ENCODE measurements at places on chromosomes 7 and 10. TPM values are rescaled to one million over a fixed set of nuclear protein-coding genes. Genes with fewer than 3 reads are reported as not detected.

DNA sequence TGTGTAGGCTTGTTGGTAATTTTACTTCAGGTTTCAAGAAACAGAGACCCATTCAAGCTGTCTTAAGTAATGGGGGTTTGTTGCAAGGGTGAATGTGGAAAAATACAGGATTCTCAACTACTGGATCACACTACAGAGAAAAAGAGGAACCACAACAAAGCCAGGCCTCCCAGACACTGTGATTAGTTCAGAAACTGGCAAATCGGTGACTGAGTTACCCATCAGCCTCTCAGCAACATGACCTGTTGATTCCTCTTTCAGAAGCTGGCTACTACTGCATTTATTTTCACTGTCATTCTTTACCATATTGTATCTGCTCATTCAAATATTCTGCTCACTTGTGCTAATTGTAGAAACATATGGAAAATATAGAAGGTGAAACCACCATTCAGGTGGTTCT, 16.0 kb downstream of the CCDC71L start:
- DNase-seq: no peak

DNA sequence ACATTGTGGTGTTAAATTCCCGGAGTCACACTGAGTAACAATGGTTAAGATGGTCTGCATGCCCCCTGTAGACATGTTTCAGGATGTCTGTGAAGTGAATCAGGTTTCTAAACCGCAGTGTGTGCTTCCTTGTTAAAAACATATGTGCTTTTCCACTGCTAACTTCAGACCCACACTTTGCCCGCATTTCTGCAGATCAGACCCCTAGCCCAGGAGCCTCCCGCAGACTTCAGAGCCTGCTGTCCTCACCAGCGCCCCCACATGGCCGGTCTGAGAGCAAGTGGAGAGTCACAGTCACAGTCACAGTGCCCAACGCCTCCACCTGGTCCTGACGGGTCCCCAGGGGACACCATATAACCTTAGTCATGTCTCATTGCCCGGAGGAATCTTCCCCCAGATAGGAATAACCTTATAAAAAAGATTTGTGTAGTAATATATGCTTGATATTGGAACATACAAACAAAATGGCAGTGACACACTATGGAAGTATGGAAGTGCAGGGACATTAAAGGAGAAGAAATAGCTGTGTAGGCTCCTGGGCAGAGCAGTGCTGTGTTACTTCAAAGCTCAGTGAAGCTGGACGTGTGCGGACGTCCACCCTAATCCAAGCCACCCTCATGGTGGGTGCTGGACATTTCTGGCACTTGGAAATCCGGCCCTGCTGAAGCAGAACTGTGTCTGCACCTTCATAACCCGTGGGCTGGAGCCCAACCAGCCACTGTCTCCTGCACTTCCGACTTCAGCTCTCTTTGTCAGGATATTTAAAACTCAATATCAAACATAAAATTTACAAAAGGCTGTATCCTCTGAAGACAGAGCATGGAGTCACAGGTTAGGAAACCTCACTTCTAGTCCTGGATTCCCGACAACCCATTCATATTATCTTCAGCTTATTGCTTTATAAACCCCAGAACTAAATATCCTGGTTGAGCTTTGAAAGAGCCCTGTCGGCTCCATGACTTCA, 29.0 kb downstream of the GSTO2 start:
- no peak for DNase-seq

GRCh38 chr7:135239263-135239662, 5.6 kb downstream of the STRA8 start:
- no peak for DNase-seq

- DNase-seq: no peak
Measured at GRCh38 chr10:58714409-58714808, 201.7 kb downstream of the BICC1 start.

- DNase-seq: no peak
Measured at GRCh38 chr7:26705567-26705966, 158.8 kb downstream of the SKAP2 start.

DNA sequence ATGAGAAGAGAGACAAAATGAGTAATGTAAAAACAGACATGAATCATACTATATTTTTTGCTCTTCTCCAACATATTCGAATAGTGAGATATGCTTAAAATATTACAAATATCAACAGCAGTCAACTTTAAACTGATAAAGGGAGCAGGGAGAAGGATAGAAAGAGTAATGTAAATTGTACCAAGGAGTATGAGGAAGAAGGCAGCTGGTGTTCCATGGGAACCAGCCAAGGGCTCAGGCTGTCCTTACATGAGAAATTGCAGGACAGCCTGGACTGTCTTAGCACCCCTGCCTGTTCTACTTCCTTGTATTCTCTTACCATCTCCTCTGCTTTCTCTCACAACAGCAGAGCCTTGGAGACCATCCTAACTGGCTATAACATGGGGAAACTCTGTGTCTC, 128.7 kb downstream of the TSPAN12 start:
- DNase-seq: no peak

GRCh38 chr7:526460-527034, 6.9 kb upstream of the PDGFA start:
- no peak for DNase-seq

DNA sequence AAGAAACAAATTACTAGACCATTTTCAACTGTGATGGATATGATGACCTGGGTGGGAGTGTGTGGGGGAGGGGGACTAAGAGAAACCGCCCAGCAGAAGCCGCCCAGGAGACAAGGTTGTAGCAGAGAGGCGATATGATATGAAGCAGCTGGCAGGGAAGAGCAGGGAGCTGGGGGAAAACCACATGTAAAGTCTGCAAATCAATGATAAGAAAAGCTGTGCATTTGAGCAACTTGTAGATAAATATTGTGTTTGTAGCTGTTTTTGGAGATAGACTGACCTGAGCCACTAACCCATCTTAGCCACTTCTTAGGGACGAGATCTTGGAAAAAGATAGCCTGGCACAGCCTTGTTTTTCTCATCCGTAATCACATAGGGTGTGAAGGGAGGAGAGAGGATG, 252.6 kb downstream of the SEC23IP start:
- no peak for DNase-seq

DNA sequence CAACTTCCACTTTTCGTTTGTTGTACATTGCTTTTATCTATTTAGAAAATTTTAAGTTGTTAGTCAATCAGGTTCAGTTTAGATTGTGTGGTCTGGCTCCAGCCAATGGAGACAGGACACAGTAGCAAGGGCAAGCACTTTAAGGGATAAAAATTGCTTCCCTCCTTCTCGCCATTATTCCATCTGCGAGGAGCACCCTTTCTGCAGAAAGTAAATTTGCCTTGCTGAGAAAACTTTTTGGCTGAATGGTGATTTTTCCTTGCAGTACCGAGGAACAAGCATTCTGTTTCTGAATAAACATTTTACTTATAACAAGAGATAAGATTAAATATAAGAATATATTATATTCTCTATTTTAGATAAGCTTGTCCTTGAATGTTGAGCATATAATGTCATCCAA, 34.5 kb downstream of the VIM start:
- no peak for DNase-seq

GRCh38 chr7:132804849-132805485, 228.7 kb upstream of the PLXNA4 start:
- no peak for DNase-seq

- no peak for DNase-seq
Measured at GRCh38 chr7:148058092-148058491, 532.5 kb upstream of the C7orf33 start.

GRCh38 chr10:49448924-49449323, 53.0 kb upstream of the DRGX start:
- no peak for DNase-seq

- no peak for DNase-seq
Measured at GRCh38 chr7:158108646-158109293, 478.9 kb downstream of the PTPRN2 start.

DNA sequence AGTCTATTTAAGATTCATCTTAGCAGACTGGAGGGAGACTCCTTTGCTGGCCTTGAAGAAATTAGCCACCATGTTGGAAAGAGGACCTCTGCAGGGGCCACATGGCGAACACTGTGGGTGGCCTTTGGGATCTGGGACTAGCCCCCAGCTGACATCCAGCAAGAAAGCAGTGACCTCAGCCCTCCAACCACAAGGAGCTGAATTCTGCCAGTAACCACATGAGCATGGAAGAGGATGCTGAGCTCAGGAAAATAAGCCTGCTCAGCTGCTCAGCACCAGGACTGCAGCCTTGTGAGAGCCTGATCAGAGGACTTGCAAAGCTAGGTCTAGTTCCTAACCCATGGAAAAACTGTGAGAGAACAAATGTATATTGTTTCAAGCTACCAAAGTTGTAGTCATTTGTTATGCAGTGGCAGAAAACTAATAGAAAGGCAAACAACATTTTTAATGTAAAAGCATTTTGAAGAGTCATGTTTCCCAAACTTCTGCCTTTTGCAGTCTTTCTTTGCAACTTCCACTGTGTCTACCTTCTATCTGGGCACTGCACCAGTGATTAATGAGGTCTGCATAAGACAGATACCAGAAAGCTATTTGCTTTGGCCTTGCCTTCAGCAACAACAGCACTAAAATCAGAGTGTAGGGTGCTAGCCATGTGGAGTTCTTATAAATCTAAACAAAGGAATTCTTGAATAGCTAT, 183.7 kb downstream of the FGFR2 start:
- DNase-seq: no peak

DNA sequence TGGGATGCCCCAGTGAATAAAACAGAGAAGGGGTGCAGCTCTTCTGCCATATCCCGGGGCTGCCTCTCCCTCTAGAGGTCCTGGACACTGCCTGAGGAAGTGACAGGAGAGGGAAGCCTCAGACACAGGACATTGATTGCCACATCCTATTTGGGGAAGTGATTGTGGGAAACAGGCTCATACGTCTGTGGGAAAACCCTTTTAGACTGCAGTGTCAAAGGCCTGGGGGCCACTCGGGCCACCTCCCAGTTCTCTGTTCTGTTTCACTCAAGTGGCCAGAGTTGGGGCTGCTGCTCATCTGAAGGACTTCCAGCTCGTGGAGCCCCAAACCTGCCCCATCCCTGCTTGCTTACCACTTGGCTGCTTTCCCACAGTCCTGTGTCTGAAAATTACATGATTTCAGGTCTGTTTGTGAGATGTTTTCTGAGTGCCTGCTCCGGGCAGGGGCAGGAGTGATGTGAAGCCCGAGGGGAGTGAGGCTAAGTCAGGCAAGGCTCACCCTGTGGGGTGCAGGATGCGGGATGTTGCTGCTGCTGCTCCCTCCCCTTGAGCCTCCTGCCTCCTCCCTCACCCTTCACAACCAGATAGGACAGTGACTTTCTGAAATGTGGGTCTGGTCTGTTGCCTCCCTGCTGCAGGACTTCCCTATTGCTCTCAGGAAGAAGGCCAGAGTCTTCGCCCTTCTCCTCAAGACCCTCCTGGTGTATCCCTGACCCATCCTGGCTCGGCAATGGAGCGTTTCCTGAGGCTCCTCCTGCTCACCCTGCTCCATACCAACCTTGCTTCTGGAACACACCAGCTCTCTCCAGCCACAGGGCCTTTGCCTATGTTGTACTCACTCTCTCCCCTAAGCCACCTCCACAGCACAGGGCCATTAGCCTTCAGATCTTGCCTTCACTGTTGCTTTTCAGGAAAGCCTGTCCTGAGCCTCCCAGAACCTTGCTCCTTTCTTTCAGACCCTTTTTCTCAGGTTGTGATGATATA, 58.4 kb downstream of the NEURL1 start:
- no peak for DNase-seq

- no peak for DNase-seq
Measured at GRCh38 chr7:107180378-107180777, 11.6 kb downstream of the HBP1 start.

DNA sequence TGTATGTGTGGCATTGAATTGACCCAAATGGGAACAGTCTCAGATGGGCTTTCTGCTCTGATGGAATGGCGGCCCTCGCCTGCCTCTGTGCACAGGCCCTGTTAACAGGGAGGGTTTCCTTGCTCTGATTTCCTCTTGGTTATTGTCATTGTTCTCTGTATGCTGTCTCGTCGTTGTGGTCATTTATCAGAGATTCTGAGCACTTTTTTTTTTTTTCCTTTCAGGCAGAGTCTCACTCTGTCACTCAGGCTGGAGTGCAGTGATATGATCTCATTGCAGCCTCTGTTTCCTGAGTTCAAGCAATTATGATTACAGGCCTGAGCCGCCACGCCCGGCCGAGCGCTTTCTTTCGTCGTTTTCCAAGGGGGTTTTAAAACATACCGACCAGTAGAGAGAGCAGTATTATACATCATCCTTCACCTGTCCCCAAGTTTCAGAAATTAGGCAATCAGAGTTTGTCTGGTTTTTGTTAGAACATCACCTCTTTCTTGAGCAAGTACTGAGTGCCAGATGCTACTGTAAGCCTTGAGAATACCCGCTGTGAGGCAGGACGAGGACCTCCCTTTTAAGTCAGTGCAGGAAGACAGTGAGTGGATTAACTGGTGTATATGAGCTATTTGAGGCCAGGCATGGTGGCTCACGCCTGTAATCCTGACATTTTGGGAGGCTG, 6.5 kb downstream of the CHST12 start:
- DNase-seq: no peak

- no peak for DNase-seq
Measured at GRCh38 chr7:143360788-143361551, 1.5 kb downstream of the FAM131B start.

- no peak for DNase-seq
Measured at GRCh38 chr7:37796138-37796775, 52.1 kb upstream of the NME8 start.

DNA sequence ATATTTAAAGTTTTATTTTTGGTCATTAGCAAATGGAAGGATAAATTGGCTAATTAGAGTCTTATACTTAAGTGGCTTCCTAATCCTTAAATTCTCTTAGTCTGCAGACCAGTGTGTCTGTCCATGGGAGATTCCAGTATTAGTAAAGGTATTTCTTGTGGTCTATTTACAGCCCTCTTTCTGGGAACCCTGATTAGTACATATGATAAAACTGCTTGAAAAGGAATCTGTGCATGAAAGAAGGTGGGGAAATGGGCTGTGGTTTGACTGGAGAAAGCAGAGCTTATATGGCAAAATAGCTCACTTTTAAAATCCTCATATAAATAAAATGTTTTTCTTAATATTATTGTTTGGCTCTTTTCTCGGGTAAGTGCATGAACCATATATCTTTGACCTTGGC, 124.5 kb upstream of the RHOBTB1 start:
- DNase-seq: no peak

DNA sequence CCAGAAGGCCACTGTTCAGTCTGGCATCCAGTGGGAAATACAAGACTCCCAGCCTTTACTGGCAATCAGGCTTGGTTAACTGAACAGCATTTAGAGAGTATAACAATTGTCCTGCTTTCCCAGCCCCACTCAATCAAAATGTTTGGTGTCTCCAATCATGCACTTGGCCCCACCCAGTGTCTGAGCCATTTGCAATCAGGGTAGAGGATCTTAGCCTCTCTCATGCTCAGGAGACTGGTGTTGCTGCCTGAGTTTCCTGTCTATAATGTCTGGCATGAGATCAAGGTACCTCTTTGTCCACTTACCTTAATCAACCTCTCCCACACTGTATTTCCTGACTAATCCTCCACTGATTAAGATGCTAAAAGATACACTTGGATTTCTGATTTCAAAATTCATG, 290.2 kb upstream of the GHITM start:
- DNase-seq: no peak

Gene IQUB
- total RNA-seq: not detected

Gene GPR85
- total RNA-seq: not detected

Gene SUN3
- not detected for total RNA-seq

Gene HYAL4
- not detected for total RNA-seq

Gene PKD2L1
- total RNA-seq: not detected
